Muscle of arm (tissue), 14 donors: ENCODE measurements at places on chromosomes 7 and 10.

GRCh38 chr7:7562736-7563135, 3.9 kb upstream of the MIOS start:
- no peak for DNase-seq

DNA sequence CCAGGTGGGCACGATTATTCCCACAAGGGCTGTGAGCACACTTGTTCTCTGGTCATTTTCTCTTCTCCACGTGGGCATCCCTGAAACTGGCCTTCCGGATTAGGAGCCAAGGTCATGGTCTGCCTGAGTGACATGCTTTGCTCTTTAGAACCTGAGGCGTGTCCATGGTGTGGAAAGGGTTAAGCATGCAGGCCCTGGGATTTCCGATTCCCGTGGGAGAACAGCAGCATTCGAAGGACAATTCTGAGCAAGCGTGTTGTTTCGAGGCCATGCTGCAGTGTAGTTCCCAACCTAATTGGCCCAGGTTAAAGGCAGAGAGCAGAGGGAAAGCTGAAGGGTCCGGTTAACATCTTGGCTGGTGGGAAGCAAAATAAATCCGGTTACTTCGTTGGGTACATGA, 245.9 kb downstream of the SKAP2 start:
- DNase-seq: no peak

DNA sequence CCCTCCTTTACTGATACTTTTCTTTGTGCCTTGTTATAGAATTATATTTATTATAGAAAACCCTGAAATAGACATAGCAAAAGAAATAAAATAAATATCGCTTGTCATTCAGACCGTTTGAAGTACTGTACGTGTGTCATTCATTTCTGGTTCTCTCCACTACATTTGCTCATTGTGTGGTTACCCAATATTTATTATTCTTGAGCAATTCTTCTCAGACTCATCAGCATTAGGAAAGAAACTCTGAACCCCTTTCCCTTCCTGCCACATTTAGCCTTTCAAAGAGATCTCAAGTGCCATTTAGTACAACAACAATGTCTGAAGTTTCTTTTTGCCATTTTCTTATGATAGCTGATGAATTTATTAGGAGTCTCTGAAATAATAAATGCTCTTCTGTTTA, 154.1 kb downstream of the KIAA1217 start:
- DNase-seq: no peak

DNA sequence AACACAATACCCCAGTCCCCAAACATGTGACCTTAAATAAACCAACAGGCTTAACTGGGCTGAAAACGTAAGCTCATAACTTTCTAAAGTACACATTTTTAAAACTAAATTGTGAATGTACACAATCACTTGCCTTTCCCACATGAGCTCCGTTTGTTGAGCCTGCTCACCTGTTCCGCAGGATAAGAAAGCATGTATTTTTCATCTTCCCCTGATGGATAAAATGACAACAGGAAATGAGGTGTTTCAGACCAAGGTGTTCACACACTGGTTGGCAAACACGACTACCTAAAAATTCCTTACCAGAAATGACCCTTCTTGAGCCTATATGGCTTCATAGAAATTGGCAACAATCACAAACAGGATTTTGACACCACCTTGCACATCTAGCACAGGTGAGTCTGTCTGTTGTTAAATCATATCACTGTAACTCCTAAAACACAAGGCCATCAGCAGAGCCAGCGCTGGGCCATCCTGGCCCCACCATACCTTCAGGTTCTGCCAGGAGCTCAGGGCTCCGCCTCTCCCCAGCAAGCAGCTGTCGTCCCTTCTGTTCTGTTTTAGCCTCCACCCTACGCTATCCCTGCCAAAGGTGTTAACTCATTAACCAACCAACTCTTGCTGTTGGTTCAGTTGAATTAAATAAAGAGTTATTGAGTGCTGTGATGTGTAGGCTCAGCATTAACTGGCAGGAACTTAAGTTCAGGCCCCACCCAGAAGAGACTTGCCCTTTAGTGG, 73.6 kb upstream of the RNF32 start:
- DNase-seq: no peak

GRCh38 chr7:97601931-97602457, 129.9 kb upstream of the TAC1 start:
- no peak for DNase-seq

DNA sequence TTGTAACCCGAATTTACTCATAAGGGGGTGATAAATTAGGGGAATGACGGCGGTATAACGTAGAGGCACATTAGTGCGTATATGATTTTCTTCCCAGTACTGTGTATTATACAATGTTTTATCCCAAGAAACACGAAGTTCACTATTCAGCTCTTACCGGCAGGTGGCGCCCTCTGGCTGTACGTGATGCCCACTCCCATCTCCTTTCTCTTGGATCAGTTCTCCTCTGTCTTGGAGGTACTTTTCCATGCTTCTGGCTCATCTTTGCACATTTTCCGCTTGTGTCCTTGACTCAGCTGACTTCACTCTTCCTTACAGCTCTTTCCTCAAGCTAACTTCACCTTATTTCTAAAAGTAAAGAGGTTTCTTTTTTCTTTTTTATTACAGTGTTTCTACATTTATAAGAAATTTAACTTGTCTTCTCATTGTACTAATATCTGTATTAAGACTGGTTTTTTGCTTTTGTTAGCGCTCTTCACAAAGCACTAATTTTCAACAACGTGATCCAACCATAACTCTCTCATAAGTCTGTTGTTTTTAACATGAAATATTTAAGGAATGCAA, 21.3 kb downstream of the TMEM176B start:
- DNase-seq: peak; percentile 87

GRCh38 chr10:132187430-132188138, 836 bp downstream of the DPYSL4 start:
- no peak for DNase-seq

GRCh38 chr10:45254892-45255291, 60.5 kb downstream of the OR13A1 start:
- no peak for DNase-seq

DNA sequence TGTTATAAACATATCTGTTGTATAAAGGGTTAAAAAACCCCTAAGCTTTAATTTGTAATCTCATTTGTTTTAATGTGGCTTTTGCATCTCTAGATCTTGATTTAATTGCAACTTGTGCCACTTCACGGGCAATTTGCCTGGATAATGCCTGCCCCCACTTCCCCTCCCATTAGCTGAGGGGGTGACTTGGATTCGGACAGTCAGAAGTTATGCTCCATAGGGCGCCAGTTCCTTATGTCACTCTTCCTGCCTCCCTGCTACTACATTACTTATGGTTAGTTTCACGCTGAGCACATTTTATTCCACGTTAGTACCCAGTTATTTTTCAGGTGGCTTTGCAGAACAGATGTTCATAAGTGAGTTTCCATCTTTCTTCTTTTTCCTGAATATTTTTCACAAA, 1015.2 kb upstream of the PHF14 start:
- DNase-seq: no peak

- no peak for DNase-seq
Measured at GRCh38 chr10:106971411-106971831, 193.1 kb downstream of the SORCS1 start.

- no peak for DNase-seq
Measured at GRCh38 chr10:132793871-132794849, 8.2 kb upstream of the NKX6-2 start.

GRCh38 chr10:76939933-76940468, 697.6 kb downstream of the KCNMA1 start:
- DNase-seq: no peak

DNA sequence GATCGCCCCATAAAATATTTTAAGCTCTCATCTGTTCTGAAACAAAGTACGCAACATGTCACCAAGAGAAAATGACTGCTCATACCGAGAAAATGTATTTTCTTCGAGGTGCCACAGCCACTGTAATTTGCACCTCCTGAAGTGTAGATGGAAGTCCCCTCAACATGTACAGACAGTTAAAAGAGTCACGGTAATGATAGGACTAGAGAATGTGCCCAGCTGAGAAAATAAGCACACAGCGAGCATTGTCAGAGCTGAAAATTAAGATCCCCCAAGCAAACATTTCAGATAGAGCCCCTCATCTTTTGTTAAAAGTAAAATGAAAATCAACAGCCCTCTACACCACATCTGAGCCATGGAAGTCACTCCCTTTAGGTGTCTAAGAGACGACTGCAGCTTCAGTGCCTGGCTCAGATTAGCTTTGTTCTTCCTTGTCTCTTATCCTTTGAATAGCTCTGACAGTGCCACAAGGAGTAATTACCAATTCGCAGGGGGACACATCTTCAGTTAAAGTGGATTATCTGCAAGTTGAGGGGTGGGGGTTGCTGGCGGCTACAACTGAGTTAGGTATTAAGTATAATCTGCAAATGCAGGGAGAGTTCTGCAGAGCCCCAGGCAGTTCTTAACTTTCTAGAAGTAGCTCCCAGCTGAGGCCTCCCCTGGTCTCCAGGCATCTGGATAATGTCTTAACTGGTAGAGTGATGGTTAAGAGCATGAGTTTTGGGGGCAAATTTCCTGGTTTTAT, 222.7 kb upstream of the C7orf33 start:
- DNase-seq: no peak

- no peak for DNase-seq
Measured at GRCh38 chr7:132527467-132528410, 48.5 kb downstream of the PLXNA4 start.

DNA sequence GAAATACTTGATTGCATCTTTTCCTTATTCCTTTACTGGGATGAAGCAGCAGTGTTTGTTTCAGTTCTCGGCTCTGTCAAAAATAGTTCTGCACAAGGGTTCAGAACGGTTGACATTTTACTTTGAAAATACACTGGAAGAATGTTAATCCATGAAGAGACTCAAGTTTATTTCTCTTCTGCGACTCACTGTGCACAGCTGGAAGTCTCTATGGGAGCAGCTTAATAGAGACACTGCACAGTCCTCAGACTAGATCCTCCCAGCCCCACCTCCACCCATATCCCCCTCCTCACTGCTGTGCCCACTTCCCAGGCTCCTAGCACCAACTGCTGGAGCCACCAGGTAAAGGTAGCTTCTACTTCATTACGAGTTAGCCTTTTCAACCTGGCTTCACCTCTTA, 517.8 kb downstream of the GRID1 start:
- no peak for DNase-seq

DNA sequence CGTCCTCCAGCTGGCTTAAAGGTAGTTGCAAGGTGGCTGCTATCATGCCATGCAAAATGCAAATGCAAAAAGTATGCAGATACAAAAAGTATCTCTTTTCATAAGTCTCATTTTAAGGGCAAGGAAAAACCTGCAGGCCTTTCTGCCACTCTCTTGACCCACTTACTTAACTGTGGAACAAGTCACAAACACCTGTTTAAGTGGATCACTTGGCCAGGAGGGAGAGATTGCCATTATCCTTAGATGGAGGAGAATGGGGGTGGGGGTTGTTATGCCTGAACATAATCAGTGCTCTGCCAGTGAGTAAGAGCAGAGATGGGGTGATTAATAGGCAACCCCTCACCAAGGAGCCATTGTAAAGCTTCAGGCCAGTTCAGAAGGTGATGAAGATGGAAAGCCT, 25.1 kb upstream of the HERPUD2 start:
- DNase-seq: no peak

- no peak for DNase-seq
Measured at GRCh38 chr10:25565570-25565969, 368.5 kb upstream of the MYO3A start.
